ENCODE measurements at places on chromosomes 5 and 9.

GRCh38 chr9:83379045-83379444 is 159.2 kb downstream of the FRMD3 start:
- no peak for DNase-seq

GRCh38 chr5:131324303-131324702 is 60.5 kb downstream of the CDC42SE2 start:
- DNase-seq = no peak

DNA sequence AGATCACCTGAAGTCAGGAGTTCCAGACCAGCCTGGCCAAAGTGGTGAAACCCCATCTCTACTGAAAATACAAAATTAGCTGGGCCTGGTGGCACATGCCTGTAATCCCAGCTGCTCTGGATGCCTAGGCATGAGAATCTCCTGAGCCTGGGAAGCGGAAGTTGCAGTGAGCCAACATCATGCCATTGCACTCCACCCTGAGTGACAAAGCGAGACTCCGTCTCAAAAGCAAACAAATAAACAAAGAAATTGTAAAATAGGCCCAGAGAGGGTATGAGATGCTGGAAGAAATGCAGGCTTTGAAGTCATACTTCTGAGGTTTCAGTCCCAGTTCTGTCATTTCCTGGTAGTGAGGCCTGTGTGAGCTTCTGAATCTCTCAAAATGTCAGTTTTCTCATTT is 5.3 kb upstream of the ARHGEF37 start:
- no peak for DNase-seq

DNA sequence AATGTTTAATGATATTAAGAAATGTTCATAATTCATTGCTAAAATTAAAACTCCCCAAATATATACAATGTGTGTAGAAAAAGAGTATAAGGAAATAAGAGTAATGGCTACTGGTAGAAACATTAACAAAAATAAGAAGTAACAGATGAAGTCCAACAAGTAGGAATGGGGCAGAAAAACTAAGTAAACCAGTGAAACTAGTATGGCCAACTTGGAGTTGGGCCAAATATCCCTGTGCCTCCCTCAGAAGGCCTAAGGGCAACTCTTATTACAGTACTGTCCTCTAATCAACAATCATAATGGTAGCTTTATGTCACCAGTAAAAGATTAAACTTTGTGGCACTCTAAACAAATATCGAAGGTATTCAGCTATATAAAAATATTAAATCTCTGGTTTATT is 93.5 kb downstream of the SSBP2 start:
- no peak for DNase-seq

DNA sequence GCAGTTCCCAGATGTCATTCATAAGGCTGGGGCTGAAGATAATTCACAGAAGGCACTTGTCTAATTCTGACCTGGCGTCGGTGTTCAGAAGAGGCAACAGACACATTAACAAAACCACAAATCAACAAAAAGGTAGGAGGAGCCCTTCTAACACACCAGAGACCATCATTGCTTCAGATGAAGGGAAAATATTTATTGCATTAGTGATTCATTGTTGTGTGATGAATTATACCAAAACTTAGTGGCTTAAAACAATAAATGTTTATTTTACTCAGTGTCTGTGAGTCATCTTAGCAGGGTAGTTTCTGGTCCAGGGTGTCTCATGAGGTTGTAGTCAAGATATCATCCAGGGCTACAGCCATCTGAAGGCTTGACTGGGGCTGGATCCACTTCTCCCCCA is 91.3 kb upstream of the KIF2A start:
- peak; percentile 25 for DNase-seq

- peak; percentile 79 for DNase-seq
These were observed 577 bp downstream of the AP3S1 start for GRCh38 chr5:115842089-115842935.

DNA sequence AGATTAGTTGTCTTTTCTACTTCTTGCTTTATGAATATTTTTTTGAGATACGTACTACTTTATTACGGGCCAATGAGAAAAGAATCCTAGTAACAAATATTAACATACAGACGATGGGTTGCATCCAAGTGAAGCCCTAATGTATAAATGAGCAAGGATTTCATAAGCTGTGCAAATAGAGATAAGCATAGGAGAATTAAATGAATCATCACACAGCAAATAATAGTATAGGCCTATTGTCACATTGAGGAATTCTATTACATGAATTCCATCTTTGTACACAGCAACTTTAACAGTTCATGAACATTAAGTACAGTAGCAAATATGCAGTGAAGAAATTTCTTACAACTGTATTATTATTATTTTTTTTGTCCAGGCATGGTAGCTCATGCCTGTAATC is 78.0 kb downstream of the ACER2 start:
- no peak for DNase-seq
